Testis (tissue), 5 donors: ENCODE measurements at places on chromosomes 7 and 10. TPM values are rescaled to one million over a fixed set of nuclear protein-coding genes. Genes with fewer than 3 reads are reported as not detected.

- no peak for DNase-seq
Measured at GRCh38 chr10:43077421-43078171, 727 bp downstream of the RET start.

GRCh38 chr10:11828682-11829284 is 5.6 kb downstream of the PROSER2 start:
- no peak for DNase-seq

The PIK3AP1 gene
- total RNA-seq, result 10.0 TPM

GRCh38 chr10:78804411-78805032 is 264.2 kb upstream of the ZMIZ1 start:
- no peak for DNase-seq
